ENCODE measurements at places on chromosomes 6 and 20.

DNA sequence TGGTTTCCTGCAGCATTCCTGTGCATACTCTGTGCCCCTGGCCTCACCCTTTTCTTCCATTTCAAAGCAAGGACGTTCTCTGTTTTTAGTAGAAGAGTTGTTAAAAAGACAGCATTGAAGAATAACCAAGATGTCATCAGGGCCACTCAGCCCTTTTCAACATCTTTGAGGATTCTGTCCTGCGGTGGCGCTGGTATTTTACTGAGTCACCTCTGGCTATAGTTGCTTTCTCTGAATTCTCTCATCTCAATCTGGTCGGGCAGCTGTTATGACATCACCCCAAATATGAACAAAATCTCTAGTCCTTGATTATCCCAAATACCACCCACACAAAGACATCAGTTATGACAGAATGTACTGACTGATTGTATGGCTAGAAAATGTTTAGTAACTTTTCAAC lies 204.2 kb downstream of the GRIK2 start:
- DNase-seq, result no peak

DNA sequence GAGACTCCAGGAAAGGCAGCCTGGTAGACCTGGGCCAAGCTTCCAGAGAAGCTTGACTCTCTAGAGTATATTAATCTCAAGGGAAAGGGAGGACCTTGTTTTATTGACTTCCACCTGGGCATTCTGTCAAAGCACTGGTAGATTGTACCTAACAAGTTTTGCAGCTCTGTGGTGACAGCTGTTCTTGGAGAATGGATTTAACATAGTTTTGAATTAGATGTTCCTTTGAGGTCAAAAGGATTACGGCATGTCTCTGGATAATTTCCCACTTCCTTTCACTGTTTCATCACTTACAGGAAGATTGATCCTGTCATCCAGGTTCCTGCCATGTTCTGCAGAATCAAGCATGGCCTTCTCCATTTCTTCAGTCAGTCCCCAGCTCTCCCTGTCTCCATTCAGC lies 246.0 kb downstream of the PHACTR1 start:
- DNase-seq, result no peak

DNA sequence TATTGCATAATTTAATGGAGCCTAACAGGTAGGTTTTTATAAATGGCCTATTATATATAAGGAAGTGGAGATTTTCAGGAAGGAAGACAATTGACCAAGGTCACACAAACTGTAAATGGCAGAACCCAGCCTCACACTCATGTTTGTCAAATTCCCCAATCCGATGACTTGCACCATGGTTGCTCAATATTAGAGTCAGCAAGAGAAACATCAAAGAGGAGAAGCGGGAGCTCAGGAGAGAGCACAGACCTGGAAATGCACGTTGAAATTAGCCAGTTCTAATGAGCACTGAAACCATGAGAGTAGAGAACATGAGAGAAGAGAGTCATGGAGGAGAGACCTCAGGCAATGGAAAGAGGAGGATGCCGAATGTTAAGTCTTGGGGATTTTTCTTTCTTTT lies 13.5 kb upstream of the MLIP start:
- DNase-seq, result no peak

DNA sequence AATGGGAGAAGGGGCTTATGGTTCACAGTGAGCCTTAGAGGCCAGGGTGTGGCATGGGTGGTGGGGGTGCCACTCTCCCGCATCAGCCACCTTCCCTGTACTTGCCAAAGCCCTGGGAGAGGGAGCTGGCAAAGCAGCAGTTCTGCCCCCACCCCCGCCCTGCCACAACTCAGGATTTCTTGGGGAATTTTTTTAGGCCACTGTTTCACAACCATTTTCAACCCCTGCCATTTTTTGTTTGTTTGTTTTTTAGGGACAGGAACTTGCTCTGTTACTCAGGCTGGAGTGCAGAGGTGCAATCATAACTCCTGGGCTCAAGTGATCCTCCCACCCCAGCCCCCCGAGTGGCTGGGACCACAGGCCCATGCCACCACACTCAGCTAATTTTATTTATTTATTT lies 22.4 kb upstream of the TM9SF4 start:
- no peak for DNase-seq

GRCh38 chr6:110201151-110201884 lies 21.1 kb downstream of the CDC40 start:
- no peak for DNase-seq

DNA sequence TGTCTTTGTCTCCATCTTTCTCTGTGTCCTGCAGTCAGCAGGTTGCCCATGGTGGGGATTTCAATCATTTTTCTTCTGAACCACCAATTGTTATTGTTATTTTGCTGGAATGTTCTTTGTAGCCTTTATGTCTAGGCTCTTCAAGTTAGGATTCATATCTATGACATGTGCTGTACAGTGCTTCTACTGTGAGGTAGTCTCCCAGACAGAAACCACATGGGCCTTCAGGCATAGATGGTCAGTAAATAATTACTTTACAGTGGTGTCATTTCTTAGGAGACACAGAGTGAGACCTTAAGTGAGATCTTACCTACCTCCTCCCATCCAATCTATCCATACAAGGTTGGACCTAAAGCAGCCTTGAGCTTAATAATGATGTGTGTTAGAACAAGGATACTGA lies 265.5 kb downstream of the ZFAND3 start:
- no peak for DNase-seq

DNA sequence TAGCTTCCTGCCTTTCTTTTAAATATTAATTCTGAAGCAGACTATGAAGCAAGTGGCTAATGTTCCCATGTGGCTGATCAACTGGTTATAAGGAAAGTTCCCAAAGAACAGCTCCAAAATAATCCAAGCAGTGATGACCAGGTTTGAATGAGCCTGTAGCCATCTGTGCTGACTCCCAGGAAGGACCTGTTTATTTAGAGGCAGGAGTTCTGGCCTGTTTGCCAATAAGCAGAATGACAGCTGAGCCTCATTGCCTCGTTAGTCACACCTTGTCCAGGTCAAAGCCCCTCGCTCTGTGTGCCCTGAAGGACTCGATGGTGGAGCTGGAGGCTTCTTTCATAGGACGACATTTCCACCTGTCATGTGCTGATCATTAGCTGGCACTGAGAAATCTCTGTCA lies 97.4 kb downstream of the TMEM170B start:
- no peak for DNase-seq

GRCh38 chr6:144055121-144055931 lies 40.0 kb downstream of the SF3B5 start:
- DNase-seq, result no peak

DNA sequence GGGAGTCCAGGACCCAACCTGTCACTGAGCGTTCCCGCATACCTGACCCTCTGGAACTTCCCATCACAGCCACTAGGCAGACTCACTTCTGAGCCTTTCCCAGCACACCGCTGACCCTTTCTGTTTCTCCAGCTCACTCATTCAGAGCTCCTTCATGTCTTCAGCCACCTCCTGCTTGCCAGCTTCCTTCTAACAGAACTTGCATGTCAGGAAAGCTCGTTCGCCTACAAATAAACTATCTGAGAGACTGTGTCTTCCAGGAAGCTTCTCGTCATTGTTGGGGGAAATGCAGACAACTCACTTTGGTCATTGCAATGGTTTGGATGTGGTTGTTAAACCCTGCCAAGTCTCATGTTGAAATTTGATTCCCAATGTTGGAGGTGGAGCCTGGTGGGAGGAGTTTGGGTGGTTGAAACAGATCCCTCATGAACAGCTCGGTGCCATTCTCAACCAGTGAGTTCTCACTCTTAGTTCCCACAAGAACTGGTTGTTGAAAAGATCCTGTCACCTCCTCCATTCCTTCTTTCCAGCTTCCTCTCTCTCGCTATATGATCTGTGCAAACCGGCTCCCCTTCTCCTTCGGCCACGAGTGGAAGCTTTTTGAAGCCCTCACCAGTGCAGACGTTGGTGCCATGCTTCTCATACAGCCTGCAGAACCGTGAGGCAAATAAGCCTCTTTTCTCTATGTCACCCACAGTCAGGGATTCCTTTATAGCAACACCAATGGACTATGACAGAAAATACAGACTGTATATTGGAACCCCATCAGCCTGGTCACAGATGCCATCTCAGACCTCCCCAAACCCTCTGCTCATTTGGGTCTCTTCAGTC lies 1.4 kb upstream of the MUC21 start:
- no peak for DNase-seq

DNA sequence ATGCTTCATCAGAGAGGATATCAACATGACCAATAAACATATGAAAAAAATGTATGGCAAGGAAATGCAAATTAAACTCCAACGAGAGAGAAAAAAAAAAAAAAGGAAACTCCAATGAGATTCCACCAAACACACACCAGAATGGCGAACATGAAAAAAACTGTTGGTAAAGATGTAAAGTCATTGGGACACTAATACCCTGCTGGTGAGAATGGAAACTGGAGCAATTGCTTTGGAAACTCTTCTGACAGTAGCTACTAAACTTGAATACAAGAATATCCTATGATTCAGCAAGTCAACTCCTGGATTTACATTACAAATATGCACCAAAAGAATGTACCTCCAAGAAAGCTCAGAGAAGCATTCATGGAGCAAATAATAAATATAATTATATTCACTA lies 260.7 kb upstream of the ECI2 start:
- no peak for DNase-seq

GRCh38 chr20:40652441-40652987 lies 36.5 kb downstream of the MAFB start:
- no peak for DNase-seq

GRCh38 chr6:136547336-136547735 lies 2.9 kb downstream of the MAP7 start:
- peak; percentile 48 for DNase-seq

DNA sequence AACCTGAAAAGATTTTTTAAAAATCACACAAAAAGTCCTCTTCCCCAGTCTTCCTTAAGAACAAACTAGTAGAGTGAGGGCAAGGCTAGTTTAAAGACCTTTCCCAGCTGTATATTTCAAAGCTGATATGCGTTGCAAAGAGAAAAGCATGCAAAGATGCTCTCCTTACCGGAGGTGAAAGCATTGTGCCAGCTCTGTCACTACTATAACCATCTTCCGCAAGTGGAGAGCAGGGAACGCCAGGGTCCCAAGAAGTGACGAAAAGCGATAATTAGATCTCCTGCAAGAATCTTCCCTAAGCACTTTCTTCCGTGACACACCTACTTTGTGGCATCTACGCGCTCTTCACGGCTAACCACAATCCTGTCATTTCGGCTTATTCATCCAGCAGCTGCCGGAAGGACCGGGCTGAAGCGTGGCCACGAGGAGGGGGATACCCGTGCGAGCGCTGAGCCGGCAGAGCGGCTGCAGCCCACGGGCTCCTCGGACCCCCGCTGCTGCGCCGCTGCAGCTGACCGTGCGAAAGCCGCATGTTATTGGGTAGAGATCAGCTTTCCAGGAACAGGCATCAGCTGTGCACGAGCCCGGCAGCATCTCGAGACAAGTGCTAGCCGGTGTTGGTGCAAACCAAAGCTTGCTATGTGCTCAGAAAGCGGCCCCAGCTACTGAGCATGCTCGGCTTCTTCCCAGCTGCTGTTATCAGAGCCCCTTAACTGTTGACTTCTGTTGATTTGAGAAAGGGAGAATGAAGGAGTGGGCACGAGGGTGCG lies 57.2 kb upstream of the ARHGAP18 start:
- DNase-seq, result peak; percentile 89

DNA sequence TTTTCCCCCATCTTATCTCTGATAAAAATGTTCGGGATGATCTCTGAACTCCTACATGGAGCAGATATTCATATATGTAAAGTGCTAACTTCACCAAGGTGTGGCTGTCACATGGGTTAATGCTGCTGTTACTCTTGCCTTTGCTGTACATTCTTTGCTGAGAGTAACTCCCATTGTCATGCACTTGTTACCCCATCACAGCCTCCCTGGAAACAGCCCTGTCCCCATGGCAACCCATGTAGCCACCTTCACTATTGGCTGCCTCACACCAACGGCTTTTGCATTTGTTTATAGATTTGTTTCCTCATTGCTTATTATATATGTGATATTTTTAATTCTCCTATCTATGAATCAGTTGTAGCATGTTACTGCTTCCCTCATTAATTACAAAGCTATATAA lies 17.3 kb upstream of the IBTK start:
- DNase-seq, result no peak

- DNase-seq, result no peak
Measured at GRCh38 chr6:17932330-17932852, 55.0 kb downstream of the KIF13A start.

GRCh38 chr6:73177221-73177944 lies 47.9 kb downstream of the KHDC1L start:
- DNase-seq, result no peak

DNA sequence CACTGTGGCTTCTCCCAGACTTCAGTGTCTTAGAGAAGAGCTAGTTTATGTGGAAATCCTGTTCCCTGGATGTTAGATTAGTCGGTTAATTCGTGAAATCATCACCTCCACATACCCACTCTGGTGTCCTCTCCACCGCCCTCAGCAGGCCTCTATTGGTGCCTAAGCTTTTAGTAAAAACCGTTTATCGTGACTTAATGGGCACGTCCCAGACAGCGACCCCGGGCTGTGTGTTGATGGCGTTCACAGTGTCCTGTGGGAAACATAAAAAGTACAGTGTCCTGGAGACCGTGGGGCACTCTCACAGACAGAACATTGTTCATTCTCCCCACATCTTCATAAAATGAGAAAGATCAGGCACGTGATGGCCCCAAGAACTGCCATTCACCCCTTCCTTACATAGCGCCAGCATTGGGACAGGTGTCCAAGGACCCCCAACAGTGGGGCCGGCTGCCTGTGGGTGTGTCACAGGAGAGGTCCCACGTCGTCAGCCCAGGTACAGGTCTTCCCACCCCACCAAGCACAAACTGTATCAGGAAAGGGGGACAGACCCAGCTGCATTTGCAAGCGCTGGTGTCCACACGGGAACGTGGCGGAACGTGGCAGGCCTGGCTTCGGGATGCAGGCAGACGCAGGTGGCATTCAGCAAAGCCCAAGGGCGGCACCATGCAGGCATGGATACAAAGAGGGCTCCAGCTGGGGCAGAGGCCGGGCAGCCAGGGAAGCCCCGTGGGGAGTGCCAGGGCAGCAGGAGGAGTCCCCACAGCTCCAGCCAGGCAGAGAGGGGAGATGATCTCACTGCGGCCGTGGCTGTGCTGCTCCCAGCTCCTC lies 237.7 kb downstream of the DLL1 start:
- DNase-seq, result no peak

GRCh38 chr20:5885866-5886265 lies 64.5 kb downstream of the TRMT6 start:
- DNase-seq, result no peak

DNA sequence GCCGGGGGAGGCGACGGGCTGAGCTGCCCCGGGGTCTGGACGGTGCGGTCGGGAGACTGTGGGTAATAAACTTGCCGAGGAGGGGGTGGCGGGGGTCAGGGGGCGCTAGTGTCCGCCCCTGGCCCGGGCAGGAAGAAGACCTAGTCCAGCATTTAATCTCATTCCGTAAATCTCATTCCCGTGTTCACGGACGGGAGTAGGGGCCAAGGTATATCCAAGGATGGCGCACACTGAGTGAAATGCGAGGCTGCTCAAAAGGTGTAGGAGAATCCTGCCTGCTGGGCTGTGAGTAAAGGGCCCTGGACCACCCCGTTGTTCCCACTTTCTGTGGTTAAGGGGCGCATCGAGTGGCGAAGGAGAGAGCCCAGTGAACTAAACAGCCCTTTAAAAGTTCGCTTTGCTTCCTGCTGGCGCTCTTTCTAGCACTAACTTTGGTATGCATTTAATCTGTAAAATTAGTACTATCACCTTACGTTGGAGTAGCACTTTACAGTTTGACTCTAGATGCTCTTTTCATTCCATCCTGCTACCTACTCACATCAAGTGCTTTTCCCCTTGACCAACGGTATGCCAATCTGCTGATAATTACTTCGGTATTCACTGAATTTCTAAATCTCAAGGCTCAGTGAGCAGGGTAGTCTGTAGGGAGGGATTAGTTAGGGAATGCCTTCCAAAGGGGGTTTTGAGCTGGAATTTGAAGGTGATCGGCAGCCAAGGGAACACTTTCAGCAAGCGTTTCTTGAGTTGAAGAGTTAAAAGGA lies 730 bp downstream of the PARD6B start:
- DNase-seq, result no peak
